Dorsolateral prefrontal cortex (tissue), 122 donors: ENCODE measurements at places on chromosomes 1 and 21. TPM values are rescaled to one million over a fixed set of nuclear protein-coding genes. Genes with fewer than 3 reads are reported as not detected.

DNA sequence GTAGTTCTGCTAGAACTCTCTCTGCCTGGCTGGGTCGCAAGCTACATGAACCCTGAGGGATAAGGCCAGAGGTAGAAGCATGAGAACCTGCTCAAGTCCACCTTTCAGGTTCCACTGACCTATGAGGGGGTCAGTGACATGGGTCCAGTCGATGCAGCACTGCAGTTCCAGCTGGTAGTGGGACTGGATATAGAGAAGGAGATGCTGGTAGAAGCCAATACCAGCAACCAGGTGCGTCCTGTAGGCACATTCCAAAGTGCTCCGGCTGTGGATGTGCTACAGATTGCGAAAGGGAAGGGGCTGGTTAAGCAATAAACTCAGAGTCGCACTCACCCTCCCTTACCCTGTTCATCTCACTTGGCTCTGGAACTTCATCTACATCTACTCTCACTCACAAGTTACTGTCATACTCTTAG lies 5.7 kb downstream of the SMG5 start:
- DNase-seq: no peak

DNA sequence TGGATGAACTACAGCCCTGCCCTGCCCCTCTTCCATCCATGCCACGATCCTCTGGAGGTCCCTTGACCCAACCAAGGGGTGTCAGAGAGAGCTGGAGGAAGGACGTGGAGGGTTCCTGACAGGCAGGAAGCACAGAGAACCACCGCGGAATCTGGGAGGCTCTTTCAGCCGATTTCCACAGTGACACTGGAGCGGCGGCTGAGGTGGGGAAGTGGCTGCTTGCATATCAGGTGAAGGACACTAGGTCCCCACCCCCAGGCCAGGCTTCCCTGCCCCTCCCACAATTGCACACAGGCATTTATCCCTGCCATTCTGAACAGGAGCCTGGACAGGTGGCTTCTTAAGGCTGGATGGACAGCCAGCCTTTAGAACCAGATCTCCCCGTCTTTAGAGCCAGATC lies 17.5 kb downstream of the LRRC71 start:
- DNase-seq: no peak

Gene C1orf167
- not detected for total RNA-seq

Gene HMGCS2
- total RNA-seq: not detected
